ENCODE measurements at places on chromosomes 11 and 22.

- DNase-seq: no peak
Measured at GRCh38 chr11:79174045-79175008, 266.5 kb downstream of the TENM4 start.

GRCh38 chr11:65104628-65105027 is 7.0 kb upstream of the TM7SF2 start:
- DNase-seq: no peak

DNA sequence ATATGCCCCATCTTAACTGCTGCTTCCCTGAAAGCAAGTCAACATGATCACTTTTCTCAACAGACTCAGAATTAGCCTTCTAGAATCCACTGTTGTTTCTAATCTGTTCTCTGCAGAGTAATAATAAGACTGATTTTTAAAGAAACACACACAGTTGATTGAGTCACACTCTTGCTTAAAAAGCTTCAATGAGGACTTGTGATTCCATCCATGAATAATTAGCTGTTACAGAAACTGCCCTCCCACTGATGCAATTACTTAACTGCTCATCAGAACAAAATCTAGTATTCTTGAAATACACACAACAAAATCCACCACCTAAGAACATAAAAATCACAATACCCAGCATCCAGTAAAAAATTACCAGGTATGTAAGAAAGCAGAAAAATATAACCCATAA is 100.5 kb upstream of the TIMP3 start:
- no peak for DNase-seq

GRCh38 chr11:134119094-134119493 is 50.2 kb downstream of the JAM3 start:
- DNase-seq: no peak

- DNase-seq: no peak
Measured at GRCh38 chr11:10022764-10023163, 271.3 kb downstream of the SBF2 start.

DNA sequence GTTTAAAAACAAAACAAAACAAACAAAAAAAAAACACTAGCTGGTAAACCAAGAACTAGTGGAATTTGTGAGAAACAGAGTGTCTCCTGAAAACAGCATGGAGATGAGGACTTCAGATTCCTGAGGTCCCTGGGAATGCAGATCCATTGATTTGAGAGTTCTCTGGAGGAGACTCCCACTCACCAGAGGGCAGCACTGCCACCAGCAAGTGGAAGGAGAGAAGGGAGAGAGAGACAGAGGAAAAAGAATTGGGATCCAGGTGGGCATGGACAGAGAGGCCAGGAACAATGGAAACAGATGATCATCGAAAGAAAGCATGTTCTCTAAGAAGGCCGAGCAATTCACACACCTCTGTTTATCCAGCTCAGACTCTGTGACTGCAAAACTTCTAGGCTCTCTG is 31.8 kb downstream of the ETS1 start:
- no peak for DNase-seq

- DNase-seq: no peak
Measured at GRCh38 chr11:40287916-40288803, 1171.3 kb downstream of the LRRC4C start.

DNA sequence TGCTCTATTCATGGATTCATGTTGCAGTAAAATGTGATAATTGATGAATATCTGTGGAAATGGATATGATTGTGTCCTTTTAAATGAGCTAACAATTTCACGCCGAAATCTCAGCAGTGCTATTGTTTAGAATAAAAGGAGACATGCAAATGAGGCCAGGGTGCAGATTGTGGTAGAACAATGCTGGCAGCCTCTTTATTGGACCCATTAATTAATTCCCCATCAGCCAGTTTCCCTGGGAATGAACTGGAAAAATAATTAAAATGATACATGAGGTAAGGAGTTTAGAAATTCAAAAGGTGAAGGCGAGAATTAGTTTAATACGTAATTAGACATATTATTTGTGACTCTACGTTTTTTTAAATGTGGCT is 306.2 kb downstream of the TBC1D22A start:
- DNase-seq: no peak

DNA sequence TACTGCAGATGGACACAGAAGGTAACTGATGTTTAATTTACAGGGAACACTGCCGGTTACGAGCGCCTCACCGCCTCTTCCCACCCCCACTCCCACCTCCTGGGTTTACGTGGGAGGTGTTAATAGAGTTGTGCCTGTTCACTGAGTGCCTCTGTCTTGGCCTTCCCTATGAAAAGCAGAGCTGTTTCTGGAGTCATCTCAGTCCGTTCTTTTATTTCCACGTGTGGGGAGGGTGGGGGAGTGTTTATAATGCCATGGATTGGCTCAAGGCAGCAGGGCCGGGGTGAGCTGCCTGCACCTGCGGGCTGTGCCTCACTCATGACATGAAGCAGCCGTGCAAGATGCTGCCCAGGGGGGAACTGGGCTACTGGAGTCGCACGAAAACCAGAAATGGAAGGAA is 322.7 kb downstream of the CADM1 start:
- DNase-seq: peak; percentile 47

GRCh38 chr22:37442537-37442936 is 15.3 kb upstream of the ELFN2 start:
- DNase-seq: no peak

- no peak for DNase-seq
Measured at GRCh38 chr11:111730871-111731591, 35.2 kb downstream of the PPP2R1B start.

- no peak for DNase-seq
Measured at GRCh38 chr11:58805065-58805464, 39.4 kb downstream of the GLYATL2 start.

- DNase-seq: no peak
Measured at GRCh38 chr22:48594757-48595510, 1232.7 kb downstream of the BRD1 start.

DNA sequence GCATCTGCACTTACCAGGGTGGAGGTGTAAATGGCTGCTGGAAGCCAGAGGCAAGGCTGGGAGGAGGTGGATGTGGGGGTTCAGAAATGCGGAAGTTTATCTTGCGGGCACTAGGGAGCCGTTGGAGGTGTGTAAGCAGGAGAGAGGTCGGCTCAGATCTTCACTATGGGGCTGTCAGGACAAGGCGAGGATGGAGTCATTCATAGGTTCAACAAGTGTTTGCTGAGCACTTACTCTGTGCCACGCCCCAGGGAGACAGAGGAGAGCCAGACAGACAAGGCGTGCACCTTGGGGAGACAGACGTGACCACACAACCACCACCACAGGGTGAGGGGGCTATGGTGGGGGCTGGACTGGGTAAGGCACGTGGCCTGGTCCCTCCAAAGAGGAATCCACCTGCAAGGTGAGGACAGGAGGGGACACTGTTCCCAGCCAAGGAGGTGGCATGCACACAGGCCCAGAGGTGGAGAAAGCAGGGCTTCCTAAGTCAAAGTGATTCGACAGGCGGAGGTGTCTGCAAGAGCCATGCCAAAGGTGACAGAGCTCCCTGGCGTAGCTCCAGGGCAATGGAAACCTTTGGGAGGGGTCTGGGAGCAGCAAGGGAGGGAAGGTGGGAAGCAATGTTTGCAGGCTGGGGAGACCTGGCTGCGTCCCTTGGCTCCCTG is 30.8 kb upstream of the TCF20 start:
- DNase-seq: no peak

DNA sequence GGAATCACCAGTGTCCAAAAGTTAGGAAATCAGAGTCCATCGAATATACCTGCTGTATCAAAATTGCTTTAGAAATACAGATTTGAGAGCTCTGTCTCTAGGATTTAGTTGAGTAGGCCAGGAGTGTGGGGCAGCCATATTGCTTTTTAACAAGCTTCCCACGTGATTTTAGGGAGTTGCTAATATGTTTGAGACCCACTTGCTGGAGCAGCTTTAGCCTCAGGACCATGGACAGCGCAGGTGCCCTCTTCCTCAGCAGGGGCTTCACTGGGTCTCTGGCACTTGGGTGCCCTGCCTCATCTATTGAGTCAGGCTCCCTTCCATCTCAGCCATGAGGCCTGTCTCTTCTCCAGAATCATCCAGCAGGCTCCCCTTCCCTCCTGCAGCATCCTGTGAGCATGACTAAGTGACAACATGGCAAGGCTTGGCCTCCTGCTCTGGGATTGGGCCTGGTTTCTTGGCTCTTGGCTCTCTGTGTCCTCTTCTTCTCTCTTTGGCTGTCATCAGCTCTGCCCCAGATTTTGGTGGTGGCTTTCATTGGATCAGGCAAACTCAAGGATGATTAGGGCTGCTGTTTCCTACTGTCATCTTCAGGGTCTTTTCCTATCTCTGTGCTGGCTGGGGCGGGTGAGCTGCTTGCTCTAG is 70.0 kb downstream of the SGSM1 start:
- peak; percentile 91 for DNase-seq

- no peak for DNase-seq
Measured at GRCh38 chr11:87324817-87325489, 287.2 kb downstream of the TMEM135 start.

DNA sequence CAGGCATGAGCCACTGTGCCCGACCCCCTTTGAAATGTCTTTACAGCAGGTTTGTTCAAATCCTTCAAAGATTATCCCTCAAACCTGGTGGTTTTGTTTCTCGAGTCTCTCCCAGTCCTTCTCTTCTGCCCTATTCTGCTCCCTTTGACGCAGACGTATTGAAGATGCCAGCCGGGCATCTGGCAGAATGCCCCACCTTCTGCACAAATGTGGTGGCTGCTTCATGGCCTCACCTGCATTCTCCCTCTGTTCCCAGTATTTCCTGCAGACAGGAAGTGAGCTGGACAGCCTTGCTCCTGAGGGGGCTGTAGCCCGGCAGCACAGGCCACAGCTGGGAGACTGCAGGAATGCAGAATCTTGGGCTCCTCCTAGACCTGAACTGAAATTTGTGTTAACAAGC is 4.8 kb upstream of the NAP1L4 start:
- no peak for DNase-seq

DNA sequence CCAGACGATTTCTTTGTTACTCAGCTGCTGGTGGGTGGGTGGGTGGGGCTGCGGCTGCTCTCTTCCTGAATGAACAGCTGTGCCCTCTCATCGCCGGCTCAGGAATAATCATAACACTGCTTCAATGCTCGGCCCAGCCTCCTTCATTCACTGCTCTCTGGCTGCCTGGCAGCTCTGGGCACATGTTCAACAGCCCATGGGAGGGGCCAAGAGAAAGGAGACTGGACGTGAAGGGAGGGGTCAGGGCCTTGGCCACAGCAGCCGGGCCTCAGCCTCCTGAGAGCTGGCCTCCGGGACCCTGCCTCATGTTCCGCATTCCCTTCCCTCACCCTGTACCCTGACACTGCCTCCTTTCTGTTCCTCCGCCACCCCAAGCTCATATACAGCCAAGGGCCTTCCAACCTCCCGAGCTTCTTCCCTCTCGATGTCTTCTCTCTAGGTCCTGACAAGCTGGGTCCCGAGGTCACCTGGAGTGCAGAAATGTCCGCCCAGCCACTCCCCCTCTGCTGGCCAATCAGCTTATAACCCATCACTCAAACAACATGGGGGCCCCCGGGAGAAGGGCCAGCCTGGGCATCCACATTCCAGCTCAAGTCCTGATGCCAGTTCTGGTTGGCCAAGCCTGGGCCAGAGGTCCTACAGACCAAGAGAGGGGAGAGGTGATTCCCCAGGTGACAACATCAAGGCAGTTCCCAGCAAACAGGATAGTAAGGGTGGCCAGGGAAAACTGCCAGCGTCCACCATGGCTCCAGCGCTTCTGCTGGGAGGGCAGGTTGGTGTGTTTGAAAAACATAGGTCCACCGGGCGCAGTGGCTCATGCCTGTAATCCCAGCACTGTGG is 3.2 kb upstream of the CSDC2 start:
- DNase-seq: no peak

GRCh38 chr11:1702506-1702905 is 5.5 kb downstream of the KRTAP5-6 start:
- DNase-seq: no peak

DNA sequence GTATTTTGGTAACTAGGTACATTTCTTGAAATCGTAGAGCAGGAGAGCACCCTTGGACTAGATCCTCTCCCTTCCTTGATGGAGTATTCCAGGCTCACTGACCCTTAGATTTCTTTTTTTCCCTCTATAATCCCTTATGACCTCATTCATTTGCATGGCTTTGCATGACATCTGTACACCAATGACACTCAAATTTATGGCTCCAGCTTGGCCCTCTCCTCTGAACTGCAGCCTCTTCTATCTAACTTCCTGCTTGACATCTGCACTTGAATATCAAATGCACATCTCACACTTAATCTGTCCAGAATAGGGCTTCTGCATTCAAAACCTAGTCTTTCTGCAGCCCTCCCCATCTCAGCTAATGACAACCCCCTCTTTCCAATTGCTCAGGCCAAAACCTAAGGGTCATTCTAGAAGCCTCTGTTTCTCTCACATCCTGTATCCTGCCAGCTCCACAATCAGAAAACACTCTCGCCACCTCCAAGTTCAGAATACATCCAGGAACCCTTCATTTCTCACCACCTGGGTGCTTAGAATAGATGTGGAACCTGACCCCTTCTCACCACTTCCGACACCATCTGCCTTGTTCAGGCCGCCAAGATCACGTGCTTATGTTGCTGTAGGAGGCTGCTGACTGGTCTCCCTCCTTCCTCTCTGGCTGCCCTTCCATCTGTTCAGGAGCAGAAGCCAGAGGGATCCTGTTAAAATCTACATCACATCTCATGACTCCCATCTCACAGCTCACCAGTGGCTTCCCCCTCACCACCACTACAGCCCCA is 138.9 kb upstream of the MTNR1B start:
- DNase-seq: no peak

- DNase-seq: no peak
Measured at GRCh38 chr11:77561257-77561656, 28.5 kb upstream of the AQP11 start.

DNA sequence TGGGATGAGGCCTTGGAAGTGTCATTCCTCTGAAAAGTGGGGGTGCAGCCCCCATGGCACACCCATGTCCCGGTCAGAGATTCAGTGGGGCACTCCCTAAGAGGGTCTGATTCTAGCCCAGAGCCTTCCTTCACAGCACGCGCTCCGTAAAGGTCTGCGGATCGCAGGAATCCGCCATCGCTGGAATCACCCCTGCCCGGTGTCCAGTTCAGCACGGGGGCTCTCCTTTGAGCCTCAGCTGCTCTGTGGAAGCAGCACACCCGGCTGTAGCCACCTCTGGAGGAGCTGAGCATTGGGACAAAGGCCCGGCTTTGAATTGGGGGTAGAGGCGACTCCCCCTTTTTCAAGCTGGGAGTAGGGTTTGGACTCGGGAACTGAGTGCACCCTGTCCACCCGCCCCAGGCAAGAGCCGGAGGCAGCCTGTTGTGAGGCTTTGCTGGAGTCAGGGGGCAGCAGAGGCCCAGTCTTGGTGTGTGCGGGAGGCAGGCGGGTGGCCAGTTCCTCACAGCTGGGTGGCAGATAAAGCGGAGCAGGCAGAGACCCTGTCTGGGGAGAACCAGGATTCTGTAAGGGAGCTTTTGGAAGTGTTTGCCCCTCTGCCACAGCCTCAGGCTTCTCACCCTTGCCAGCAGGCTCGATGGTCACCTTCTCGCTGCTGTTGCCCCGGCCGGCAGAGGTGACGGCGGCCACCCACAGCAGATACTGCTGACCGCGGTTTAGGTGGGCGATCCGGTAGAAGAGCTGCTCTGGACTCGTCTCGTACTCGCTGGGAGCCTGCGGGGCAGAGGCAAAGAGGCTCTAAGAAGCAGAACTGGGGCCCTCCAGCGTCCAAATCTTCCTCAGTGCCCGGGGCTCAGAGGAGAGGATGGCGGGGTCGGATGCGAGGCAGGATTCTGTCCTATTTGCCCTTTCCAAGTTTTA is 115.9 kb downstream of the CEP164 start:
- peak; percentile 80 for DNase-seq

- peak; percentile 53 for DNase-seq
Measured at GRCh38 chr22:50399751-50400331, 56.7 kb downstream of the PPP6R2 start.

- no peak for DNase-seq
Measured at GRCh38 chr11:57497303-57498247, 17.9 kb downstream of the SLC43A1 start.

All from nephron progenitor cell (in vitro differentiated cells).